H7 (cell line): ENCODE measurements at places on chromosomes 3 and 15. TPM values are rescaled to one million over a fixed set of nuclear protein-coding genes. Genes with fewer than 3 reads are reported as not detected.

Gene MIX23
- total RNA-seq = 36.6 and 39.4 TPM in 2 replicates

DNA sequence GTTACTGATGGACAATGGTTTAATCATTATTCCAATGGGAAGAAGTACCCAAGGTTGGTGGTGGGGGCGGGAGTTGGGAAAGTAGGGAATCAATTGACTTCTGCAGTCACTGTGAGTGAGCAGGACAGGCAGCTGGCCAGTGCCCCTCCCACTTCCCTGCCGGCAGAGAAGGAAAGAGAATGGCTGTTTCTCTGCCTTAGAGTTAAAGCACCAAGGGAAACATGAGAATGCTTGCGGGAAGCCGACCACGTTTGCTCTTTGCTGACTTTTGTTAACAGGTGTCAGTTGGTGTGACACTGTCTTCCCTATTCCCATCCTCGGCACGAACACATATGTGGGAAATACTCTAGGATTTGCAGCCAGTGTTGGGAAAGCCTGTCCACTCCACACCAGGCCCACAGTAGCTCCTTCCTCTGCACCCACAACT is 33.5 kb upstream of the MFSD1 start:
- peak; percentile 47 for DNase-seq

Gene COL7A1
- total RNA-seq = 19.4 and 29.4 TPM in 2 replicates

Gene BUB1B
- 87.4 and 126 TPM in 2 replicates for total RNA-seq

- peak; percentile 37 for DNase-seq
Measured at GRCh38 chr3:150335631-150336030, 72.5 kb upstream of the TSC22D2 start.

Gene RARRES1
- total RNA-seq = not detected in 2 replicates

- peak; percentile 91 for DNase-seq
Measured at GRCh38 chr15:59997070-59997701, 6.9 kb upstream of the FOXB1 start.

GRCh38 chr15:82613747-82614146 is 33.4 kb downstream of the CPEB1 start:
- DNase-seq = peak; percentile 20
